ENCODE measurements at places on chromosomes 7 and 10.

DNA sequence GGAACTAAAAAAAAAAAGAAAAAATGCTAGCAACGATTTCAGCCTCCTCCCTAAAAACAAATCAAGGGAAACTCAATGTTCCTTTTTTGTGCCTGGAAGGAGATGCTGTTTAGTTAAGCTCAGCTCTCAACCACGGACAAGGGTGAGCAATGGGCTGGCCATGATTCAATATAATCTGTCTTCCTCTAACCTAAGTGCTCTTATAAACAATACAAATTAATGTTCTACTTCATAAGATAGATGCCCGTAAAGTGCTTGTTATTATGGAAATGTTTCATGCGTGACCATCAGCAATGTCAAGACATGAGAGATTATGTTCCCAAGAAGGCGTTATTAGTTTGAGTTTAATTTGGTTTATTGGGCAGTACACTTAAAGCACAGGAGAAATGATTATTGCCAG, 320.3 kb downstream of the SFMBT2 start:
- DNase-seq = no peak

GRCh38 chr7:137476937-137477336, 133.4 kb upstream of the PTN start:
- no peak for DNase-seq

DNA sequence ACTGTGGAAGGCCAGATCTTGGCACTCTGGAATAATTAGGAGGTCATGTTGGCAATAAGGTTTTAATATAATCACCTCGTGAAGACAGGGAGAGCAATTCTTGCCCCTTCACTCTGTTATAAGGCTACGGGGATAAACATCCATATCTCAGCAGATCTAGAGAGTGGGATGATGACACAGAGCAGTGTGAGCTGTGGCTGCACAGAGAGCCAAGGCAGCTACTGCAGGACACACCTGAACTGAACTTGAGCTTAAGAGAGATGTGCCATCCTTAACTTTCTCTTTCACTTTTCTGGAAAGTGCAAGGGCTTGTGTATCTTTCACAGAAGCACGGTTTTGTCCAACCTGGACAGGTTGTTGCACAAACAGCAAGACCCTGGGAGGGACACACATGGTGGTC, 174.7 kb downstream of the GATA3 start:
- DNase-seq = no peak

DNA sequence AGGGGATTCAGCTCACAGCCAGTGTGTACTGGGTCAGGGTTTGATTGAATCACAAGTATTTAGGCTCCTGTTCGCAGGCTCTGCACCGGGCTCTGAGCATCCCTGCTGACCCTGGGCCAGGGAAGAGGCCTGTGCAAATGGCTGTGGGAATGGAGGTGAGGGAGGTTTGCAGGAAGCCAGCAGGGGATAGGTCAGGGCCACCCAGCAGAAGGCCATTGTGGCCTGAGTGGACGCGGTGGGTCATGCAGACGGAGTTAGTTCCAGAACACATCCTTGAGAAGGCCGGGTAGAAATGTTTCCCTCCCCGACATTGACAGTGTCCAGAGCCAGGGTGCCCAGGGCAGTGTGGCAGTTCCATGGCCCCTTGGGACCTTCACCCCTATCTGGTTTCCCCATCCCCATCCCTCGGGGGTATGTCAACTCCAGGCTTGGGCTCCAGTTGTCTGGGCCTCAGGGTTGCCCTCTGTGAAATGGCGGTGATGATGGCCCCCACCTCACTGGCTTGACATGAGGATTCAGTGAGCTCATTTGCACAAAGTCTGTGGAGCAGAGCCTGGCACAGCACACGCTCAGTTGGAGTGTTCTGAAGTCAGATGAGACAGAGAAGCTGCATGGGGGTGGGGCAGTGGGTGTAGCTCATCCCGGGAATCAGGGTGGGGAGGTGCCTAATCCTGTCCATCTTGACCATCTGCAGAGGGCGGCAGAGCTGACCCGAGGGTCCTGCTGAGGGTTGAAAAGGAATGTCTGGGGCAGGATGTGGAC, 107.6 kb downstream of the ADCY1 start:
- no peak for DNase-seq

DNA sequence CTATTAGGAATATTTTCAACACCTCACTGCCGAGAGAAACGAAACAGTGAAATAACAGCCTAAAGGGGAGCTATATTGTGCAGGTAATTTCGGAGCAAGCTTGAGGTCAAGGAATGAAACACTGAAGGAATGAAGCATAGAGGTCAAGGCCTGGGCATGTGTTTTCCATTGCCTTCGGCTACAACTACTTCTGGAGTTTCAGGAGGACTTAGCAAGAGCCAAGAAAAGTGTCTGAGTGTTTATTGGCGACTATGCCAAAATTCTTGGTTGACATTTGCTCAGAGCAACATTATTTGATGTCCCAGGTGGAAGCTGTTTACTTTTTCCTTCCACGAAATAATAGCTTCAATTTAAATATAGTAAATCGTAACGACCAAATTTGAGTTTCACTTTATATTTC, 89.6 kb upstream of the IFRD1 start:
- no peak for DNase-seq

GRCh38 chr10:77416311-77417135, 221.1 kb downstream of the KCNMA1 start:
- no peak for DNase-seq

GRCh38 chr10:112915590-112916572, 34.2 kb upstream of the TCF7L2 start:
- no peak for DNase-seq

DNA sequence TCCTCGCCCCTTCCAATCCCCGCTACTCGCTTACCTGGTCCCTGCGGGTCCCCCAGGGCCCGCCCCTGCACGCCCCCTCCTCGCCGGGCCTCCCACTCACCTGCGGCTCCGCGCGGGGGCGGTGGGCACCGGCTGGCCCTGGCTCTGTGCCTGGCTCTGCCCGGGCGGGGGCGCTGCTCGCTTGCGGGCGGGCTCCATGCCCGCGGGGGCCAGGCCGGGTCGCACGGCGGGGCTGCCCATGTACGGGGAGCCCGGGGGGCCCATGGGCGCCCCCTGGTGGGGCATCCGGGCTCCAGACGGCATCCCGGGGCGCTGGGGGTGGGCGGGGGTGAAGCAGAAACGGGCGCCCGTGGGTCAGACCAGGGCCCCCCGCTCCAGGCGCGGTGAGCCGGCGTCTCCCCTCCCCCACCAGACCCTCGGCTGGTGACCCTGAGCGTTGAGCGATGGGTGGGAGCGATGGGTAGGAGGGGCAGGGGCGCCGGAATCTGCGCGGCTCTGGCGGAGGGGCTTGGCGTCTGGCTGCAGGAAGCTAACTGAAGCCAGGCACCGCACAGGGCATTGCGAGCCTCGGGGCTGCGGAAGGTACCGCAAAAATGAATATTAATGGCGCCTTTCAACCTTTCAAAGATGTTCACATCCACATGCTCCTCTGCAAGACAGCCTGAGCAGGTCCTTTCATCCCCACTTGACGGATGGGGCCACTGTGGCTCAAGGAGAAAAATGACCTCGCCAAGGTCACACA, 3.0 kb downstream of the SMARCD3 start:
- DNase-seq = peak; percentile 64

DNA sequence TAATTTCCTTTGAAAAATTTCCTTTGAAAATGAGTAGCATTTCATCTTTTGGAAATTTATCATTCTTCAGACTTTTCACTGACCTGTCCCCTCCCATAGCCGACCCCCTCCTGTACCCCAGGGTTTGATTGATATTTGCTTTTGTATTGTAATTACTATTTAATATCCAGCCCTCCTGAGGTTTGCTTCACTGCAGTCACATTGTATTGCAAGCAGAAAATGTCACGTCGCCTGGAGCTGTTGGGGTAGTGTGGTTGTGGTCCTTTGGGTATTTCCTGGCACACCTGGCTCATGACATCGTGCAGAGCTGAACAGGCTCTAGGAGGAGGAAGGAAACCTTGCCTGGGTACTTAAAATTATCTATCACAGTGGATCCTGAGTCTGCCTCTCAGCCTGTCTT, 116.1 kb downstream of the INSYN2A start:
- no peak for DNase-seq

DNA sequence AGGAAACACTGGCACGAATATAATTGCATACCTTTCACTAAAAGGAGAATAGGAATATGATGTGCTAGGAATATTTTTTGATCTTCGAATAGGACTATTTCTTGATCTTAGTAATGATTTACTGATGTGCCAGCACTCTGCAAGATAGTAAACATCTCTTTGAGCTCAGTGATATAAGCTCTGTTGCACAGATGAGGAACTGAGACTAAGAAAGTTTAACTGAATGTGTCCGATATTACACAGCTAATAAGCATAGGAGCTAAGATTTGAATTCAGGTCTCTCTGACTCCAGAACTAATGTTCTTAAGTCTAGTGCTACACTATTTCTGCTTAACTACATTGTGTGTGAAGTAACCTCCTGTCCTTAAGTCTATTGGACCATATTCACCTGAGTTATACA, 98.4 kb upstream of the PTPRZ1 start:
- no peak for DNase-seq

DNA sequence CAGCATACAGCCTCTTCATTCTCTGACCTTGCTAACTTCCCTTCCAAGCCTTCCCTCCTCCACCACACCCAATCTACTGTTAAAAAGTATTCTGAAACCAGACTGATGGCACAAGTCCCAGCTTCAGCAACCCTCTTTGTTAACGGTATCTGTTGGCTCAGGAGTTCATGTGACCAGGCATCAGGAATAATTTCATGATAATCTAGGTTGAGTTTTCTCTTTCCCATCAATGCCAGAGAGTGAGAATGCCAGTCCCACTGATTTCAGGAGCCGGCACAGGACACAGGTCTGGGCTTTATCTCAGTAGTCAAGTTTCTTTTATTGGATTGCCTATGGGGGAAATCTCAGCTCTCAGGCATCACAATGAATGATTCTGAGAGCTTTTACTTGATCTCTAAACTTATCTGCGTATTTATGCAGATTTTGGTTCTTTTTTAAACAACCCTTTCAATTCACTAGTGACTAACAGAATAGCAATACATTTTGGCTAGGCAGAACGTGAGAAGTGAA, 231.0 kb upstream of the LYZL1 start:
- DNase-seq = no peak

GRCh38 chr7:30511973-30512662, 7.5 kb upstream of the GGCT start:
- DNase-seq = no peak

GRCh38 chr7:121561717-121562116, 165.6 kb upstream of the FAM3C start:
- no peak for DNase-seq

DNA sequence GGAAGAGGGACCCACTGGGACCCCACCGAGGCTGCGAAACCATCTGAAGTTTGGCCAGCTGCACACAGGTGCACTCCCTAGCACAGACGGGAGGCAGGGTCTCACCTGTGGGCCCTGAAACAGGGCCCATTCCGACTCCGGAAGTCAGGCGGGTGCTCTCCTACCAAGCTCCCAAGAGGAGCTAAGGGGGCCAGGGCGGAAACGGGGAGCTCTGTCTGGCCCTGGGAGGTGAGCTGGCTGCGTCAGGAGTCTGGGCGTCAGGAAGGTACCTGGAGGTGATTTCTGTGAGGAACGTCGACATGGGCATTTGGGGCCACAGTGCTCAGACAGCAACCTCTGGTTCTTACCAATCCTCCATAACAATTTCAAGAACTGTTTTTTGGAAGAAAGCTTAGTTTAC, 411.7 kb downstream of the TCERG1L start:
- no peak for DNase-seq

GRCh38 chr7:142709921-142710320, 39.4 kb upstream of the PRSS1 start:
- DNase-seq = no peak

GRCh38 chr10:79168210-79168609, 99.4 kb downstream of the ZMIZ1 start:
- no peak for DNase-seq

- no peak for DNase-seq
These were observed 1133.4 kb downstream of the CNTNAP2 start for GRCh38 chr7:147249956-147250355.

- DNase-seq = no peak
These were observed 72.9 kb downstream of the SP8 start for GRCh38 chr7:20713792-20714191.

- no peak for DNase-seq
These were observed 1030.5 kb upstream of the CELF2 start for GRCh38 chr10:9987197-9987596.

GRCh38 chr7:105990727-105991453, 27.8 kb downstream of the CDHR3 start:
- no peak for DNase-seq

GRCh38 chr7:33509206-33509605, 379.8 kb downstream of the BBS9 start:
- no peak for DNase-seq

GRCh38 chr10:69088801-69089501, 1.0 kb downstream of the SRGN start:
- no peak for DNase-seq

DNA sequence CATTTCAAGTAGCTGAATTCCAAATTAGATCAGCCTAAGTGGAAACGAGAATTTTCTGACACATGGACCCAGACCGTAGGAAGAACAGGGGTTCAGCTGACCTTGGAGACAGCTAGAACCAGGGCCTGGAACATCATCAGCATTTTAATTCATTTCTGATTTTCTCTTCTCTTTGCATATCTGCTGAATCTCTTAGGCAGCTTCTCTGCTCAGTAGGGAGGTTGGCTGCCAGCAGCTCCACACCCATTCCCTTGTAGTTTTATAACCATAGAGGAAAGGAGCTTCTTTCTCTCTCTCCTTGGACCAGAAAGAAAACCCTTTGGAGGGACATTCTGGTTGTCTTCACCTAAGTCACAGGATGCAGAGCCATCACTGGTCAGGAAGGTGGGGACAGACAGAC, 36.0 kb downstream of the LMTK2 start:
- DNase-seq = no peak

GRCh38 chr7:99473315-99473596, 566 bp downstream of the ZNF789 start:
- DNase-seq = no peak

- no peak for DNase-seq
These were observed 509.5 kb downstream of the DNAJB6 start for GRCh38 chr7:157846271-157846670.

DNA sequence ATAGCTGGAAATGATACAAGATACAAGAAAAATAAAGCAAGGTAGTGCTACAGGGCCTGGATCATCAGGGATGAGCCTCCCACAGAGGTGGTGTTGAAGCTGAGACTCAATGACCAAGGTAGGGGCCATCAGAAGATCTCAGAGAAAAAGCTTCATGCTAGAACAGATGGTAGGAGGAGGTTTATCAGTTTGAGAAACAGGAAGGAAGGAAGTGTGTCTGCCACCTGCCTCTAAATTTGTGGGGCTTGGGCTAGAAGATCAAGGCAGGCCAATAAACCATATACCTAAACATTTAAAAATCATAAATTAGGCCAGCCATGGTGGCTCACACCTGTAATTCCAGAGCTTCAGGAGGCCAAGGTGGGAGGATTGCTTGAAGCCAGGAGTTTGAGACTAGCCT, 410.8 kb upstream of the PRKCQ start:
- DNase-seq = no peak

DNA sequence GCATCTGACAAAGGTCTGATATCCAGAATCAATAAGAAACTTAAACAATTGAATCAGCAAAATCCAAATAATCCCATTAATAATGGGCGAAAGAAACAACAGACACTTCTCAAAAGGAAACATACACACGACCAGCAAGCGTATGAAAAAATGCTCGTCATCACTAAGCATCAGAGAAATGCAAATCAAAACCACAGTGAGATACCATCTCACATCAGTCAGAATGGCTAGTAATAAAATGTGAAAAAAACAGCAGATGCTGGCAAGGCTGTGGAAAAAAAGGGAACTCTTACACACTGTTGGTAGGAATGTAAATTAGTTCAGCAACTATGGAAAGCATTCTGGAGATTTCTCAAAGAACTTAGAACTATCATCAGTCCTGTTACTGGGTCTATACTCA, 496.7 kb downstream of the SH2D4B start:
- DNase-seq = no peak
